ENCODE measurements at places on chromosomes 7 and 10.

GRCh38 chr7:1229956-1230355, 2.7 kb upstream of the UNCX start:
- H3K4me1 ChIP-seq, result peaks cover 7% of the 10 kb centered on the region
- no peak overlapping the region for H3K4me3 ChIP-seq
- H3K27ac ChIP-seq, result no peak overlapping the region

GRCh38 chr7:55189146-55189766, 170.4 kb downstream of the EGFR start:
- H3K27ac ChIP-seq, result no peak overlapping the region
- no peak overlapping the region for H3K4me3 ChIP-seq
- H3K4me1 ChIP-seq, result no peaks in the 10 kb centered on the region

DNA sequence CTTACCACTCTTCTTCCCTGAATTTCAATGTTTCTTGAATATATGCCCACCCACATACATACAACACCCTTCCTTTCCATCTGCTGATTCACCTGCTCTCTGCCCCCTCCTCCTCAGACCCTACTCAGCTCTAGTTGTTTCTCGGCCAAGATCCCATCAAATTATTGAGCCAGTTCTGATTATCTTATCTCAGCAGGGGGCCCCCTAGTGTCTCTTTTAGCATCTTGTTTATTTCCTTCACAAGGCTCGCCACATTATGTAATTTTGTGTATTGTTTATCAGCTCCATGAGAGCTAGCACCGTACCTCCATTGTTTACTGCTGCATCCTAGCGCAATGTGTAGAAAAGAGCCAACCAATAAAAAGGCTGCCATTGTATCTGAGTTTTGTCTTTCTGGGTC, 71.9 kb downstream of the FAM13C start:
- H3K4me3 ChIP-seq, result no peak overlapping the region
- H3K27me3 ChIP-seq, result no peaks in the 10 kb centered on the region
- DNase-seq, result no peak
- H3K4me1 ChIP-seq, result no peaks in the 10 kb centered on the region
- no peak overlapping the region for H3K27ac ChIP-seq

DNA sequence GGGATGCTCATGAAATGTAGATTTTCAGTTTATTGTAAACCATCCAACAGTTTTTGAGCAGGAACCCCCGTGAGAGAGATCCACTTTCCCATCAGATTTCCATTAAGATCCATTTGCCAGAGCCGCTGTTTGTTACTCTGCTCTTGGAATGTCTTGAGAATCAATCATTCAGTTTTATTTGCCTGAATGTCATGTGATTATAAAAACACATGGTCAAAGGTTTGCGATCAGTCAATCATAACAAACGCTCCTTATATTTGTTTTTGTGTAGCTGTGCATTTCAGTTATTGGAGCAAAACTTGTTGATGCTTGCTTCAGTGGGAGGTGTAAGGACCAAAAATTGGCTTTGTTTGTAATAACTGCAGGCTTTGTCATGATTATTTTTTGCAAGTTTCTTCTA, 155.8 kb upstream of the RHOBTB1 start:
- DNase-seq, result no peak
- H3K4me1 ChIP-seq, result no peaks in the 10 kb centered on the region
- no peak overlapping the region for H3K27ac ChIP-seq
- H3K36me3 ChIP-seq, result no peaks in the 10 kb centered on the region
- H3K27me3 ChIP-seq, result no peaks in the 10 kb centered on the region

- no peak overlapping the region for H3K27ac ChIP-seq
- no peaks in the 10 kb centered on the region for H3K36me3 ChIP-seq
- H3K4me1 ChIP-seq, result no peaks in the 10 kb centered on the region
- H3K4me3 ChIP-seq, result no peak overlapping the region
- no peaks in the 10 kb centered on the region for H3K27me3 ChIP-seq
Observed at GRCh38 chr7:102918845-102919244, 6.0 kb downstream of the LRRC17 start.

- H3K4me1 ChIP-seq, result no peaks in the 10 kb centered on the region
- no peak for DNase-seq
- H3K27ac ChIP-seq, result no peak overlapping the region
- no peak overlapping the region for H3K4me3 ChIP-seq
- H3K27me3 ChIP-seq, result no peaks in the 10 kb centered on the region
Observed at GRCh38 chr7:112069879-112070321, 136.3 kb downstream of the DOCK4 start.

- DNase-seq, result no peak
- H3K4me1 ChIP-seq, result no peaks in the 10 kb centered on the region
- H3K36me3 ChIP-seq, result no peaks in the 10 kb centered on the region
- H3K27me3 ChIP-seq, result no peaks in the 10 kb centered on the region
- H3K27ac ChIP-seq, result no peak overlapping the region
Observed at GRCh38 chr7:108166687-108167086, 36.5 kb upstream of the LAMB4 start.

DNA sequence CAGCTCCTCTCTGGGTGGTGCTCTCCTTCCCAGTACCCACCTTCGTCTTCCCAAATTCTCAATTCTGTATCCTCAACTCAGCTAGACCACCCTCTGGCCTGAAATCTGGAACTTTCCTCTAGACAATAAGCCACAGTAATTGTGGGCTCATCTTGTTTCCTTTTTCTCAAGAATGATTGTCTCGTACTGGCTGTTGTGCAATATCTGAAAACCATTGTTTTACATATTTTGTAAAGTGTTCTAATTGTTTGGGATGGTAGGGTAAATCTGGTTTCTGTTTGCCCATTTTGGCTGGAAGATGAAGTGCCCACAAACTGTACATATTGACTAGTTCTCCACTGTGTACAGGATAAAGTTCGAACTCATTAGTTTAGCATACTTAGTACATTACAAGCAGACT, 11.3 kb upstream of the NOBOX start:
- H3K27me3 ChIP-seq, result no peaks in the 10 kb centered on the region
- no peak for DNase-seq
- no peak overlapping the region for H3K4me3 ChIP-seq
- H3K4me1 ChIP-seq, result no peaks in the 10 kb centered on the region
- no peaks in the 10 kb centered on the region for H3K36me3 ChIP-seq

- H3K4me1 ChIP-seq, result no peaks in the 10 kb centered on the region
- no peak for DNase-seq
- H3K4me3 ChIP-seq, result no peak overlapping the region
Observed at GRCh38 chr10:21340331-21340730, 185.2 kb downstream of the SKIDA1 start.

- no peak overlapping the region for H3K4me3 ChIP-seq
- no peak for DNase-seq
- no peaks in the 10 kb centered on the region for H3K4me1 ChIP-seq
- H3K27me3 ChIP-seq, result no peaks in the 10 kb centered on the region
- no peaks in the 10 kb centered on the region for H3K36me3 ChIP-seq
- H3K27ac ChIP-seq, result no peak overlapping the region
Observed at GRCh38 chr7:135320268-135320667, 86.6 kb downstream of the STRA8 start.

GRCh38 chr10:14571866-14572507, 202.7 kb downstream of the FAM107B start:
- peaks cover 64% of the 10 kb centered on the region for H3K4me1 ChIP-seq
- no peaks in the 10 kb centered on the region for H3K27me3 ChIP-seq

GRCh38 chr7:47540387-47541350, 41.2 kb downstream of the TNS3 start:
- no peak overlapping the region for H3K4me3 ChIP-seq
- H3K4me1 ChIP-seq, result no peaks in the 10 kb centered on the region
- H3K27ac ChIP-seq, result no peak overlapping the region
- no peaks in the 10 kb centered on the region for H3K27me3 ChIP-seq

GRCh38 chr7:45454771-45455170, 119.4 kb upstream of the ADCY1 start:
- no peak overlapping the region for H3K27ac ChIP-seq
- H3K4me1 ChIP-seq, result no peaks in the 10 kb centered on the region
- no peaks in the 10 kb centered on the region for H3K27me3 ChIP-seq
- DNase-seq, result no peak

- H3K36me3 ChIP-seq, result no peaks in the 10 kb centered on the region
- no peaks in the 10 kb centered on the region for H3K27me3 ChIP-seq
- no peaks in the 10 kb centered on the region for H3K4me1 ChIP-seq
- no peak overlapping the region for H3K27ac ChIP-seq
Observed at GRCh38 chr7:3616306-3616705, 315.3 kb downstream of the SDK1 start.

GRCh38 chr10:132676193-132676891, 109.6 kb downstream of the NKX6-2 start:
- no peaks in the 10 kb centered on the region for H3K27me3 ChIP-seq
- no peak overlapping the region for H3K4me3 ChIP-seq
- H3K36me3 ChIP-seq, result no peaks in the 10 kb centered on the region
- H3K4me1 ChIP-seq, result no peaks in the 10 kb centered on the region
- H3K27ac ChIP-seq, result no peak overlapping the region
- no peak for DNase-seq

DNA sequence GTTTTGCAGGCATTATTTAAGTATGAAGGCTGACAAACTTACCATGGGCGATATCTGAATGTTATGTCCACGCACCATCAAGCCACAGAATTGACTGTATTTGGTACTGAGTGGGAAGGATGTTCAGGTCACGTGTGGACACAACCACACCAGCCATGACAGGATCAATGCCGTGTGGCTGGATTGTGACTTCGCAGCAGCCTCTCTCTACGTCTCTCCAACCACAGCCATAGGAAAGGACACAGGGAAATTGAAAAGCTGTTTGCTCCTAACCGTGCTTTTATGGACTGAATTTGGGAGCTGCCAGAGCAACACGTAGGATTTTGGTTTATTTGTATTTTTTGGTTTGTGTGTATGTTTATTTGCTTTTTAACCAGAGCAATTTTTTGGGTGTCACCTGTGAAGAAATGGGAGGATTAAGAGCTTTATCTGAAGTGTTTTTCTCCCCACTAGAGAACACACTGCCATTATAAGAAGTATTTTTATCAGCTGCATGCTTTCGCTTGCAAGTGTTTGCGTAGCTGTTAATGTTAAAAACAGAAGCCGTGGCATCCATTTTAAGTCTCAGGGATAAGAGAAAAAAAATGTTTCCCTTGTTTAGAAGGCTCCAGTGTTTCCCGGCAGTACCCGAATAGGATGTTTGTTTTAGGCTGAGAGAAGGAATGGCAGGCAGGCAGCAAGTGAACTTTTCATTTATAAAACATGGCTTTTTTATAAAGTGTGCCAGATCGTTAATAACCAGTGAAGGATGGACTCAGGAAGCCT, 401.1 kb upstream of the NFE2L3 start:
- no peak overlapping the region for H3K27ac ChIP-seq
- no peaks in the 10 kb centered on the region for H3K36me3 ChIP-seq
- no peak overlapping the region for H3K4me3 ChIP-seq
- DNase-seq, result no peak

DNA sequence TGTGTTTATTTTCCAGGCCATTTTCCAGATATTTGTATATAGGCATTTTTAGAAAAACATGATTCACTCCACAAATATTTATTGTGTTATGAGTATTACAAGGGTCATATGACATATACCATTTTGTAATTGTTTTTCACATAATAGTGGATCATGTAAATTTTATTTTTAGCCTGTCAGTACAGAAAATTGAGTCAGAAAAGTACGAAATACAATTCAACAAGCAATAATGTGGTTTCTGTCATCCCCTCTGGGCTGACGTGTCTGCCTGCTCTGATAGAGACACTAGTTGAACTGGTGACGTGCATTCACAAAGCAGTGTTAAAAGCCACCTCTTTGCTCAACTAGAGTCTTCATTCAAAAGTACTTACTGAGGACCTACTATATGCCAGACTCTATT, 97.9 kb upstream of the STEAP1B start:
- no peaks in the 10 kb centered on the region for H3K4me1 ChIP-seq
- H3K27ac ChIP-seq, result no peak overlapping the region
- DNase-seq, result no peak
- no peak overlapping the region for H3K4me3 ChIP-seq
- H3K36me3 ChIP-seq, result no peaks in the 10 kb centered on the region
- no peaks in the 10 kb centered on the region for H3K27me3 ChIP-seq

DNA sequence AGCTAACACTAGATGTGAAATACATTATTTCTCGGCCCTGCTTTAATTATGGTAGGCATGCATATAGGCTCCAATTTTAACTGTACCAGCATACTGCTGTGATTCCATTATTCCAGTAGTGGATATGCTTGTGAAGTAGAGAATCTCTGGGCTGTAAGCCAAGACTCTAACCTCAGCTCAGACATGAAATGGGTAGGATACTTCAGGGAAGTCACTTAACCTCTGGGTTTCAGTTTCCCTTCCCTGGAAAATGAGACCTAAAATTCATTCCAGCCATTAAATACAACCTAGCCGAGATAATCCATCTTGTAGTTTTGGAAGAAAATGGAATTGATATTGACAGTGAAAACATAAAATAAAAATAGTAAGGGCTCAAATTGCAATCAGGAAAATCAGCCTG, 59.6 kb upstream of the TRIL start:
- no peak overlapping the region for H3K4me3 ChIP-seq
- DNase-seq, result no peak
- H3K27me3 ChIP-seq, result no peaks in the 10 kb centered on the region
- no peaks in the 10 kb centered on the region for H3K36me3 ChIP-seq
- no peaks in the 10 kb centered on the region for H3K4me1 ChIP-seq

DNA sequence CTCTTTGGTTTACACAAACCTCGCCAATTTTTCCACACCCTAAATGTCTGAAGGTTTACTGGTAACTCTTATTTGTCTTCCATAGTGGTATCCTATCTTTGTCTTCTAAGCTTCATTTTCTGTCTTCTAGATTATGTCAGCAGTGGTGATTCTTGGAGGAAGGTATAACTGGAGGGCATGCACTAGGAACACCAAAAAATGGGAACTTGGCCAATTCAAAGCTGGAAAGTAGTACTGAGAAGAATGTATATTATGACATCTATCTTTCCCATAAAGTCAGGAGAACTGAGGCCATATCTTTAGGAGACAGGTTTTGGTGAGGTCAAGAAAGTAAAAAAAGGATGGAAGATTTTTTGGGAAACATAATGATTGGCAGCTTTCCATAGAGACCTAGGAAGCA, 113.3 kb downstream of the CPEB3 start:
- DNase-seq, result no peak
- no peaks in the 10 kb centered on the region for H3K4me1 ChIP-seq
- no peaks in the 10 kb centered on the region for H3K36me3 ChIP-seq
- H3K27me3 ChIP-seq, result no peaks in the 10 kb centered on the region
- H3K4me3 ChIP-seq, result no peak overlapping the region

DNA sequence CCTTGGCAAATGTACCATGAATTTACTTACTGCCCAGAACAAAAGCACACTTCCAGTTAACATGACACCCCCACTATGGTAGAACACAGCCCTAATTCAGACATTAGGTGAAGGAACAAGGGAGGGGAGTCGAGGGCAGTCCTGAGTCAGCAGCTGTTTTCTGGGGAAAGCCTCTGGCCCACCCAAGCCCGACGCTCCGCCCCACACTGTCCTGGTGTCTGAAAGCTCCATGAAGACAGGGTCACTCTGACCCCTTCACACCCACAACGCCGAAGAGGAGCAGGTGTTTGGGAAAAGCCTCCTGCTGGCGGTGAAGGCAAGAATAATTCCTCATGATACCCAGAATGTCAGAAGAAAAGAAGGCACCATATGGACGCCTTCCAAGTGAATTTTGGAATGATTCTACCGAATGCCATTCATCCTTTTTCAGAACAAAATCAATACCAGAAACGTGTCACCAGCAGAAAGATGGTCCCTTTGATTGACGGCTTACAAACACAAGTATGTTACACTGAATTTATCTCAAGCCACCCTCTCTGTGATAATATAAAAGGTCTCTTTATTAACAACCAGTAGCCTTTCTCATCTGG, 172.1 kb downstream of the DIP2C start:
- H3K27me3 ChIP-seq, result no peaks in the 10 kb centered on the region
- no peak overlapping the region for H3K4me3 ChIP-seq
- DNase-seq, result no peak

Measured in effector memory CD4-positive, alpha-beta T cell (primary cell).